ENCODE measurements at places on chromosomes 12 and 14.

DNA sequence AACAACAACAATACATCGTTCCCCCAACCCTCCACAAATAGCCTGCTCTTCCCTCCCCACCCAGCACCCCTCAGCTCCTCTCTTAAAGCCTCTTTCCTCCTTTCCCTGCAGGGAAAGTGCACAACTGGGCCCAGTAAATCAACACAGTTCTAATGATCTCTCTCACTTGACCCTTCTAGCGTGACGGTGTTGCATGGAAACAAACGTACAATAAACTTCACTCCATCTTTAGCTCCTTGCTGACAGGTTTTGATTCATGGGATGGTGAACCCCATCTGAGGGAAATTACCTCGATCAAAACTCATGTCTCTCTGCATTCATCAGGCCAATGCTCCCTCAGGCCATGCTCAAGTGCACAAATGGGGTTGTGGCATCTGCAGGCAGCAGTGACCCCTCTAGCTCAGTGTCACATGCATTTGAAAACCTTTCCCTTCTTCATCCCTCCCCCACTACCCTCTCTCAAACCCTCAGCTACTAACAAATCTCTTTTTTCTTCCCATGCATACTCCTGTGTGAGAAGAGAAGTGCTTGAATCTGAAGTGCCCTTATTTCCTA, 22.9 kb downstream of the GDF11 start:
- DNase-seq, result no peak

DNA sequence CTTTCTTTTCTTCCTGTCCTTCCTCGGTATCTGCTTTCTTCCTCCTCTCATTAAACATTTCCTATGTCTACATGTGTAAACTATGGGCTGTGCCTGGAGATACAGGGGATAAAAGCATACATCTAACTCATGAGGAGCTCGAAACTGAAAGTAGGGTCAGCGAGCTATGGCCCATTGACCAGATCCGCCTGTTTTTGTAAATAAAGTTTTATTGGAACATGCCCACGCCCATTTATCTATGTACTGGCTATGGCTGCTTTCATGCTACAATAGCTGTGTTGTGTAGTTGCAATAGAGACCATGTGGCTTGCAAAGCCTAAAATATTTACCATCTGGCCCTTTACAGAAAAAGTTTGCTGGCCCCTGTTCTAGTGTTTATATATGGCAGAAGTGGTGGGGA, 500.8 kb upstream of the GARIN6 start:
- no peak for DNase-seq

DNA sequence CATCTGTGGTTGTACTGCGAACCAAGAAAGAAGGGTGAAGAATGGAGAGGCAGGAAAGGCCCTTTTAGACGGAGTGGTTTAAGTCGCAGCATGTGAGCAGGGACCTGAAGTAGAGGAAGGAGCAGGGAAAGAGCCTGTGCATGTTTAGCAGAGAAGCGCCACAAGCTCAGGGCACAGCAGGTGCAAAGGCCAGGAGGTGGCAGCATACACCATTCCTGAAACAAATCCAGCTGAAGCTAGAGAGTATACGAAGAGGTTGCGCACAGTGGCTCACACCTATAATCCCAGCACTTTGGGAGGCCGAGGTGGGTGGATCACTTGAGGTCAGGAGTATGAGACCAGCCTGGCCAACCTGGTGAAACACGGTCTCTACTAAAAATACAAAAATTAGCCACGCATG, 49.9 kb downstream of the HELB start:
- peak; percentile 21 for DNase-seq

- peak; percentile 15 for DNase-seq
Observed at GRCh38 chr12:80472236-80472635, 28.2 kb downstream of the PTPRQ start.

DNA sequence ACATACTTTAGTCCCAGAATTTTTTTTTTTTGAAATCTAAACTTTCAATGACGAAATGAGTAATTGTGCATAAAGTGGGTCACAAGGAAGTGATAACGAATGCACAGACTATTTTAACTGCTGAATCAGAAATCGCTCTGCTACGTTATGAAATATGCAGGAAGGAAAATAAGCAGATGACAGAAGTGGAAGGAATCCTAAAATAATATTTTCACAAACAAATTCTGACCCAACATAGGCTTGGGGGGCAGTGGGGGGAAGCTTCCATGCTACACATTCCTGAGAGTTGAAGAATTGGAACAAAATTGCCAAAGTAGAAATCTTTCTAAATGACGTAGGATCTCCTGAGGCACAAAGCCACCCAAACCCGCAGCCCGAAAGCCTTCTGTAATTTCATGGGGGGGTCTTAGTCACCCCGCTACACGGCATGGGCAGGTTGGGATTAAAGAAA, 89.6 kb downstream of the ARF6 start:
- peak; percentile 99 for DNase-seq

GRCh38 chr12:103505371-103506236, 9.8 kb upstream of the C12orf42 start:
- no peak for DNase-seq

DNA sequence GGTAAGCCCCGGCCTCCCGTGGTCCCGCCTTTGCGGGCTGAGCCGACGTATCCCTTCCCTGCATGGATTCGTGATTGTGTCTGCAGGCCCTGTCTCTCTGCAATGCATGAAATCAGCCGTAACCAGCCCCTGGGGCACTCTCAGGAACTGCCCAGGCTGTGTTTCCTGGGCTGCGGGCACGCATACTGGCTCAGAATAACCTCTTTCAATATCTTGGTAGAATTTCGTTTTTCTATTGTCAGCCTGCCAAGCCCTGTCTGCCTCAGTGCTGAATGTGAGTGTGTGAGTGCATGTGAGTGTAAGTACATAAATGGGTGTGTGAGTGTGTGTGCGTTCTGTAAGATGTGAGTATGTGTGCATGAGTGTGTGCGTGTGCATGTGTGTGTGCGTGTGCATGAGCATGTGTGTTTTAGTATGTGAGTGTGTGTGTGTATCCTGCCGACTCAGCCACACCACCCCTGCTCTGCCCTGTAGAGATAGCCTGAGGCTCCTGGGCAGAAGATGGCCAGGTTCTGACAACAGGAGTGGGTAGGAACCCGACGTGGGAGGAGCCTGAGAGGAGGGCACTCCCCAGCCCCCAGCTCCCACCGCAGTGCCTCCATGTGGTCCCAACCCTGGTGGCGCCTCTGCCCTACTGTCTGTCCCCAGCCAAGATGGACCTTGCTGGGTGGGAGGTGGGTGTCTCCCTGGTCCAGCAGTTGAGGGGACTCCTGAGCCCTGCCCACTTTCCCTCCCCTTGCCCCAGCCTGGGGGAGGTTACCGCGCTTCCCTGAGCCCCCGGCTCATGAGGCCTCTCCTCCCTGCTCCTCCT, 268.8 kb downstream of the ADGRD1 start:
- no peak for DNase-seq

GRCh38 chr12:103729499-103729898, 111.5 kb downstream of the NT5DC3 start:
- DNase-seq, result no peak

- no peak for DNase-seq
Observed at GRCh38 chr12:39541471-39541870, 78.1 kb downstream of the ABCD2 start.

- DNase-seq, result no peak
Observed at GRCh38 chr14:40386433-40386832, 954.2 kb upstream of the FBXO33 start.

GRCh38 chr14:68312884-68313610, 479.8 kb downstream of the ZFP36L1 start:
- no peak for DNase-seq

- DNase-seq, result peak; percentile 32
Observed at GRCh38 chr12:111775205-111776193, 8.8 kb downstream of the ALDH2 start.

DNA sequence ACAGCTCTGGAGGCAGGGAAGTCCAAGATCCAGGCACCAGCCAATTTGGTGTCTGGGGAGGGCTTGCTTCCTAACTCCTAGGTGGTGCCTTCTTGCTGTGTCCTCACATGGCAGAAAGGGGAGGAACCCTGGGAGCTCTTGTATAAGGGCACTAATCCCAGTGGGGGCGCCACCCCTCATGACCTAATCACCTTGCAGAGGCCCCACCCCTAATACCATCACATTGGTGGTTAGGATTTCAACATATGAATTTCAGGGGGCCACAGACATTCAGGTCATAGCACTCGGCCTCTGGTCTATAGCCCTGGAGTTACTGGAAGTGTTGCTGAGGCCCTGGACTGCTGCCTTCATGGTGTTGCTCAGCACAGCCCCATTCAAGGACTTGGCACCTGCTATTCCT, 14.6 kb downstream of the PSMD9 start:
- no peak for DNase-seq

DNA sequence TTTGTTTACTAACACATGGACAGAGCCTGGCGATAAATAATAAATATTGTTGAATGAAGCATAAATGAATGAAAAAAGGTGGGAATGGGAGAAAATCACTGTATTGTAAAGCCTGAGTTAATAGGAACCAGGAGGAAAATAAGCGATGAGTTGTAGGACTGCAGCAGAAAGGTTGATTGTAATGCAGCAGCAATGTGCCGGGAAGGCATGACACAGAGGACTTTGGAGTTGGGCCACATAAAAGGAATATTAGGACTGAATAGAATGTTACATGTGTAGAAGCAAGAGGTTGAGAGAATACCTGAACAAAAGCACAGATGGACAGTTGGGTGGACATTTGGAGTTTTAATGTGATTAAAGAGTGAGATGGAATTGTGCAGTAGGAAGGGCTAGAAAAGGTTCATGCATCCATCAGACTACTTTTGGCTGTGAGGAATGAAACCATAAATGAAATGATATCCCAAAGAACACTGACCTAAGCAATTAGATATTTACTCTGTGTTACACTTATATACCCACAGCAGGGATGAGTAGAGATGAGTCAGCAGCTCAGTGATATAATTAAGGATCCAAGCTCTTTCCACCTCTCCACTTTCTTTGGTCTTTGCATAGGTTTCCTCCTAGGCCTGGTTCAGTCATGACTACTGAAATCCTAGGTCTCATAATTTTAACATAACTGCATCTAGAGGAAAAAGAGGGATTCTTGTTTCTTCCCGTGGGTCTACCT, 55.4 kb downstream of the CCER1 start:
- DNase-seq, result peak; percentile 75

- peak; percentile 85 for DNase-seq
Observed at GRCh38 chr12:6827437-6827911, 733 bp upstream of the P3H3 start.

DNA sequence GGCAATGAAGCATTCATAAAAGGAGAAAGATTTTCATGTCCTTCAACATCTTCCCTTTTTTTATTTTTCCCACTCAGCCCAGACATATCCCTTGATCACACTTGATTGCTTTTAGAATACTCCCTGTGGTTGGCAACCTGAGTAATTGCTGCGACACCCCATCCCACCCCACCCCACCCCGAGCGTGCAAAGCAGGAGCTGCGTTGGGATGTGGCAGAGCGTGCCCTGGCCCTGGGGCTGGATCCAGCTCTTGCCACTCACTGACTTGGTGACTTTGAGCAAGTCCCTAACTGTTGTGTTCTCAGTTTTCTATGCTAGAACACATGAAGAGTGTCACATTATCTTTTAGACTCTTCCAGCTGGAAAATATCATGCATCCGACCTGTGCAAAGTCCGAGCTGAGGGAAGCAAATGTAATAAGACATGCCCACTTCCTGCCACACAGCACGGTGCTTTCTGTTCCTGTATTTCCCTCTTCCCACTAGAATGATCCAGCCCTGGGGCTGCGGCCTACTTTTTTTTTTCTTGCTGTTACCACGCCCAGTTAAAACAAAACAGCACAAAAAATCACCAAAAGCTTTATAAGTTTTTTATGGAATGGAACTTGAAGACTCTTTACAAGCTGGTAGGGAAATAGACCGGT, 4.0 kb downstream of the ASCL4 start:
- DNase-seq, result no peak

DNA sequence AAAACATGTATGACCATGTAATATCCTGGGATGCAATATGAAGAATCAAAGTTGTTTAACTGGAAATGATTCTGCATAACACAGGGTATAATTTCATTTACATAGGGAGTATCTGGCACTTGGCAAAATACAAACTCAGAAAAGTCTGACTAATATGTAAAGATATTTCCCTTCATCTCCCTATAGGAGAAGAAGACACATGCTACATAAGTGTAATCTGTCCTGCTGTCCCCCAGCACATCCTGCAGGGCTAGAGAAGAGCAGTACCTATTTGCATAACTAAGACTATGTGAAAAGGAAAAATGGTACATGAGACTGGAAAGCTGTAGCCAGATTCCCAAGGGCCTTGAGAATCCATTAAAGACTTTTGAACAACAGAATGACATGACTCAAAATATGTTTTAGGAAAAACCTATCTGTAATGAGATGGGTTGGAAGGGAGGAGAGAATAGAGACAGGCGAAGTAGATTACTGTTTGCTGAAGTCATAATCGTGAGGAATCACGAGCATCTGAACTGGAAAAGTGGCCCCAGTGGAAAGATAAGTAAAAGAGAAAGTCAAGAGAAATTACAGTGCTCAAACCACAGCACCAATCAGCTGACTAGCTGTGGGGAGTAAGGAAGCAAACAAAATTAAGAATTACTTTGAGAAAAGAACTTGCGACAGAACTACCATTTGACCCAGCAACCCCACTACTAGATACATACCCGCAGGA, 155.1 kb upstream of the HMGA2 start:
- DNase-seq, result peak; percentile 87

GRCh38 chr14:96040828-96041371, 1.7 kb downstream of the C14orf132 start:
- DNase-seq, result peak; percentile 1

- no peak for DNase-seq
Observed at GRCh38 chr14:87278415-87278814, 714.6 kb downstream of the GALC start.

- no peak for DNase-seq
Observed at GRCh38 chr12:56413392-56413791, 35.8 kb downstream of the TIMELESS start.

DNA sequence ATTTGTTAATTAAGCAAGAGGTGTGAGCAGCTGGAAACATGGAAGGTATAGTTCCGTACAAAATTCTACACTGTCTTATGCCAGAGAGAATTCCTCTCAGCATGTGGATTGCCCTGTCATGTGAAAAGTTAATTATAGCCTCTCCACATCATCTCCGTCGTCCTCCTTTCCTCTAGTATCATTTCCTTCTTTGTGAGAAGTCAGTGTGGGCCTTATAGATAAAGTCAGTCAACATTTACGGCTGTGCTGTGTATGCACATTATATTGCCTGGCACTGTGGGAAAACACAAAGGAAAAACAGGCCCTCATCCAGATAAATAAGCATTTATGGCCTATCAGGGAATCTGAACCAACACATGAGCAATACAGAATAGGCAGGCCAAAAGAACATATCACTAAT, 236.6 kb downstream of the SEC23A start:
- DNase-seq, result no peak

DNA sequence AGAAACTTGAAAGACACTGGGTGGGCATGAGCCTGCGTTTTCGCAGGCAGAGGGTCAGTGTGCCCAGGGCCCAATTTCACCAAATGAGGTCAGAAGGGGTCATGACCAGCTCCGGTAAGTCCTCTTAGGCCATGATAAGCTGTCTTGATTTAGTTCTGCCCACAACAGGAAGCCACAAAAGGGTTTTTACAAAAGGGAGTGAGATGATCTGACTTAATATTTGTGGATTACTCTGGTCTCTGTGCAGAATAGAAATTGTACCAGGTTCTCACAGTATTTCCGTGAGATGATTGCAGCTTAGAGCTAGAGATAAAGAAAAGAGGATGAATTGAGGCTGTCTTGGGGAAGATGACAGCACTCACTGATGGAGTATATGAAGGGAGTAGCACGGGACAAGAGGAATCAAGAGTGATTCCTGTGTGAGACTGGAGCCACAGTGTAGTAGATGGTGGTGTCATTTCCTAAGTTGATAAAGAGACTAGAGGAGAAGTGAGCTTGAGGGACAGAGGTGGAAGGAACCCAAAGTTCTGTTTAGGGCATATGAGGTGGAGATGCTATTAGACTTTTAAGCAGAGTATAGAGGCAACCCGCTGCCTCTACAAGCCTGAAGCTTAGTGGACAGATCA, 288.3 kb upstream of the AMIGO2 start:
- DNase-seq, result no peak
